ENCODE measurements at places on chromosomes 4 and X.
A peak's percentile ranks its signal among the peaks of the same experiment; 100 is the strongest.

DNA sequence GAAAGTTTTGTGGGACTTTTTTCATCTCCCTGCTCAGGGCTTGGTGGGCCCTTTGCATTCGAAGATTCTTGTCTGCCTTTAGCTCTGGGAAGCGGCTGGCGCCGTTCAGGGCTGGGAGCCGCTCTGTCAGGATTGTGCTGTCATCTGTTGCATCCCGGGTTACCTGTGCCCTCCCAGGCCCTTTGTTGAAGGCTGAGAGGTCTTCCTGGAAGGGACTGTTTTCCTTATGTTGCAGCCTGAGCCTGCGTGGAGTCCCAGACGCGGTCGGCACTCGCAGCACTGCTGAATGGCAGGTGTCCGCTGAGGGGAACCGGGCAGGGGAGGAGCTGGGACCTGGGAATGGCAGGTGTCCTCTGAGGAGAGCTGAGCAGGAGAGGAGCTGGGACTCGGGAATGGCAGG is 15.9 kb downstream of the RGS12 start:
- DNase-seq = no peak

- peak; percentile 83 for DNase-seq
Measured at GRCh38 chr4:16067515-16067914, 16.3 kb downstream of the PROM1 start.

GRCh38 chr4:183599690-183600089 is 59.3 kb downstream of the RWDD4 start:
- no peak for DNase-seq

DNA sequence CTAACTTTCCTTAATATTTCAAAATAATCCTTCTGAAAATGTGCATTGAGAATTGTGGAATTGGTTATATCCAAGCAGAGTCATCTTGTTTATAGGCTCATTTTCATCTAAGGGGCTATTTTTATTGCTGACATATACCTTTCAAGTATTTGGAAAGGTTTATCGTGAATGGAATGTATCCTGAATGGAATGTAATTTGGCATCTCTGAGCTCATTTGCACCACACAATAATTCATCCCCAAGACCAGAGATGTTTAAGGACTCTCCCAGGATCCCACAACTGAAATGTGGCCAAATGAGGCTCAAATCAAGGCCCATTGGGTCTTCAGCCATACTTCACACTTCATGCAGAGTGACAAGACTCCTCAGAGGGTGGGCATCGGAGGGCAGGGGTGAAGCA is 7.5 kb upstream of the SETD7 start:
- DNase-seq = no peak

- no peak for DNase-seq
Measured at GRCh38 chr4:159142241-159142640, 39.4 kb downstream of the RAPGEF2 start.

- DNase-seq = no peak
Measured at GRCh38 chr4:73446336-73446938, 10.4 kb downstream of the AFP start.

DNA sequence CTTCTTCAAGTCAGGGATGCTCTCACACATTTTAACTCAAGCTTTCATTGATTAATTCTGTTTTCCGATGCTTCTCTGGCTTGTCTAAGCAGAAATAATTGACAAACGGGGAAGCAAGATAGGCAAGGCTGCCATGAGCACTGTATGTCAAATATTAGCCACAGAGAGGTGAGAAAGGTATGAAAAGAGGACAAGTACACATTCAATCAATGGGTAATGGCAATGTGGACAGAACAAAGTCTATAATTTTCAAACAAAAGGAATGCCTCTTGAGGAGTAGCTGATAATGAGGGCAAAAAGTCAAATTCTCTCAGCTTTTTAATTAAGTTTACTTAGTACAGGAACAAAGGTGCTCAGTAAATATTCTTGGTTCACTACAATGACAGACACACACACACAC is 19.6 kb downstream of the COX7B2 start:
- DNase-seq = no peak

DNA sequence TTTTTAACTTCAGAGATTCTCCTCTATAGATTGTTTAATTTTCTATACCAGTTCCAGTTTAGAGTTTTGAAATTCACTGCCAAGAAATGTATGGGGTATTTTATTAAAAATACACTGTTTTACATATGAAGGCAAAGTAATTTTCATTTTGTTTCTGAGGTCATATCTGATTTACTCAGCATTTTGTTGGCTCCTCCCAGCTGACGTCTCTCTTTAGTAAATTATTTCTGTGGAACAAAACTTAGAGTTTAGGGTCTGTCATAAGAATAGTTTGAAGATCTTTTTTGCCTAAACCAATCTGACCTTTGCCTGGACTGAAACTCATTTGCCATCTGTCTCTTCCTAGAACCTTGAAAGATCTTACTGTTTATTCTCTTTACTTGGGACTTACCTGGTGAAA is 16.9 kb downstream of the FNIP2 start:
- DNase-seq = no peak

DNA sequence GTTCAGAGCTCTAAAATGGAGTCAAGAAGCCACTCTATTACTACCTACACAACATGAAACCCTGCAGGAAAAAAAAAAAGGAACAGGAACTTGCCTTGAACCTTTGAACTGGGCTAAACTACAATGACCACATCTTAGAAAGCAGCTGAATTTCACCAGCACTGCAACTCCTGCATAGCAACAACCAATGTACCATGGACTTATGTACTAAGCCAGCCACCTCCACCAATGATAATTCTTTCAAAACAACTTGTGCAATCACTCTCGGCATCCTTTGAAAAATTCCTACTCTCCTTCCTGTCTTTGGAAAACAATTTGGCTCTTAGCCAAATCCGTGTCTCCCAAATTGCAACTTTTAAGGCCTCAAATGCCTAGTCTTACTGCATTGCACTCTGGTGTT is 26.8 kb upstream of the FMR1 start:
- DNase-seq = no peak

- no peak for DNase-seq
Measured at GRCh38 chr4:145484225-145484846, 2.7 kb downstream of the SMAD1 start.

GRCh38 chr4:108717386-108717785 is 45.5 kb downstream of the ETNPPL start:
- no peak for DNase-seq

DNA sequence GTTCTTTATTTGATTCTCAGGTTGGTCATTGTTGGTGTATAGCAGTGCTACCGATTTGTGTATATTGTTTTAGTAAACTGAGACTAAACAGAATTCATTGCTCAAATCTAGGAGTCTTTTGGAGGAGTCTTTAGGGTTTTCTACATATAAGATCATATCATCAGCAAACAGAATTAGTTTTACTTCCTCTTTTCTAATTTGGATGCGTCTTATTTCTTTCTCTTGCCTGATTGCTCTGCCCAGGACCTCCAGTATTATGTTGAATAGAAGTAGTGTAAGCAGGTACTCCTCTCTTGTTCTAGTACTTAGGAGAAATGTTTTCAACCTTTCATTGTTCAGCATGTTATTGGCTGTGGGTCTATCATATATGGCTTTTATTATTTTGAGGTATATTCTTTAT is 92.6 kb downstream of the IQCM start:
- DNase-seq = no peak

GRCh38 chr4:77015390-77015789 is 60.4 kb downstream of the CCNI start:
- DNase-seq = no peak

DNA sequence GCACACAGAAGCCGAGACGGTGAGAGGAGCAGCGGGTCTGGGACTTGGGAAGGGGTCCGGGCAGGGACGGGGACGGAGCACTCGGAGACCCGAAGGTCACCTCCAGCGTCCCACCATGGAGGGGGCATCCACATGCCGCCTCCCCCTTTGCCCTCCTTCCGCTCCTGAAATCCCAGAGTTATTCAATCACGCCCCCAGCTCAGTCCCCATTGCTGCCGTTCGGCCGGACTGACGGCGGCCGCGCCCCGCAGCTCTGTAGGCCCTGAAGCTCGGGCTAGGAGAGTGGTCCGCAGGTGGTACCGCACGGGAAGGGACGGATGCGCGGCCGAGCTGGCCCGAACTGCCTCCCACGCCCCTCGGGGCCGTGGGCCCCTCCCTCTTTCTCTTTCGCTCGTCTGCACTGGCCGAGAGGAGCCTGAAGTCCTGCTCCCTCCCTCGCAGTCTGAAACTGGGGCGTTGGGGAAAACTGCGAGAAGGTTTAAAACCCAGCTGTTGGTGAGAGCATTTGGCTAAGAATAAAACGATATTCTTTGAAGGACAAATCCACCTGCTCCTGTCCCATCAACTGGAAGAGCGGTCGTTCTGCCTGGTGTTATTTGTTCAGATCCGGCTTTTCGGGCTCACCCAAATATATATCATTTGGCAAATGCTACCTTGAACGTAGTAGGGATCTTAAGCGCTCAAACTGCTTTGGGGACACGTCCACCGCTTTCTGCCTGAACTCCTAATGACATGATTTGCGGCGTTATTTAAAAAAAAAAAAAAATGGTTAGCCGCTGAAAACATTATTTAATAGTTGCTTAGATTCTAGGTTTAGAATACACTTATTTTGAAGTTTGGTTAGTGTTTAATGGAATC is 719 bp downstream of the USO1 start:
- peak; percentile 10 for DNase-seq

DNA sequence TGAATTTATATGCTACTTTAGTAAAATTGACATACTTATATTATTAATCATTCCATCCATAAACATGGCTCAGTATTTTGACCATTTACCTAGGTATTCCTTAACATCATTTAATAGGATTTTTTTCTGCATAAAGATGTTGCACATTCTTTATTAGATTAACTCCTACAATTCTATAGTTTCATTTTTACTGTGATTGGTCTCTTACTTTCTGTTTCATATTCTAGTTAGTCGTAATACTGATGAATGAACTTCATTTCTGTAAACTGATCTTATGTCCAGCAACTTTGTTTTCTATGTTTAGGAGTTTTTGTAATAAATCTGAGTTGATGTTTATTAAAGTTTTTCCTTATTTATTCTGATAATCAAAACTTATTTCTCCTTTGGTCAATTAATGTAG is 278.2 kb upstream of the CXXC4 start:
- no peak for DNase-seq

DNA sequence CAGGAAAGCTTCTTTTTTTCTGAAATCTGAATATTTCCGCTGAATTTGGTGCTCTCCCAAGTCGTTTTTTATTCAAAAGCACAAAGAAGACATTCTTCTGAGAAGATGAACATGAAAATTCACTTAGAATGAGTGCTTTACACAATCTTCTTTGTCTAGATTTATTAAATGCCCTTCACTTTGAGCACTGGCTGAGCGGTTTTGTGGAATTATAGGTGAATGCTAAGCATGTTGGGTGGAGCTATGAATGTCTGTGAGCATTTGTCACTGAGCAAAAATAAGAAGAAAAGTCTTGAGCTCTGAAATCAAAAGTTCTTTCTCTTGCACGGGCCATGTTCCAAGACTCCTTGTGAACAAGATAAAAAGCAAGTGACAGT is 13.1 kb downstream of the GASK1B start:
- no peak for DNase-seq

DNA sequence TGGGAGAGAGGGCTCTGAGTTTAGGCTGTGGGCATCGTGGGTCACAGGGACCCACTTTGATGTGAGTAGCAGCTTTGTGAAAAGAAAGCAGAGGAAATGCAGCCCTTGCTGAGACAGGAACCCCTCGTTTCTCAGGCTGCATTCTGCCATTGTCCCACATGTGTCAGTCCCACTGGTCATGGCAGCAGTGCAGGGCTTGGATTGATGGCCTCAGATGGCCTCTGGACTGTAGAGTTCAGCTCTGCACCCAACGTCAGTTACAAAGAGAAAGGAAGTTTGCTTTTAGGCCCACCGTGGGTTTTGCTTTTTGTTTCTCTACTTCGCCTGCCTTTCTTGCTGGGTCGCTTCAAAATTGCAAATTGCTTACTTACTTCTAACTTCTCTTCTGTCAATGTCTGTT is 248.3 kb upstream of the KLF3 start:
- no peak for DNase-seq

- no peak for DNase-seq
Measured at GRCh38 chr4:168646001-168646768, 149.3 kb downstream of the PALLD start.

DNA sequence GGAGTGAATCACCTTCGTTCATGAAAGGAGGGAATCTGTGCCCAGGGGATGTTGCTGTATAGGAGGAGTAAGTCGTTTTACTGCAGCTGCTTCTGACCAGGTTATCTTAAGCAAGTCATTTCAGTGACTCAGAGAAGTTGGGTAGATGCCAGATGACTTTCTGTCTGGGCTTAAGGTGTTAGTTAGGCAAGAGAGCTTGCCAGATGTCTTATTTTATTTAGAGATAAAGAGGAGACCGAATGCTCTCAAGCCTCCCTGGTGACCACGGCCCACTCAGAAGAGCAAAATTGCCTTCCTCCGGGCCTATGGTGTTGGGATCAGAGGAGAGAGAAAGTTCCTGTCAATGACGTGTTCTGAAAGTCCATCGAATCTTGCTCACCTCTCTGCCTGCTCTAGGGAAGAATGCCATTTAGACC is 16.3 kb upstream of the ZNF827 start:
- no peak for DNase-seq

DNA sequence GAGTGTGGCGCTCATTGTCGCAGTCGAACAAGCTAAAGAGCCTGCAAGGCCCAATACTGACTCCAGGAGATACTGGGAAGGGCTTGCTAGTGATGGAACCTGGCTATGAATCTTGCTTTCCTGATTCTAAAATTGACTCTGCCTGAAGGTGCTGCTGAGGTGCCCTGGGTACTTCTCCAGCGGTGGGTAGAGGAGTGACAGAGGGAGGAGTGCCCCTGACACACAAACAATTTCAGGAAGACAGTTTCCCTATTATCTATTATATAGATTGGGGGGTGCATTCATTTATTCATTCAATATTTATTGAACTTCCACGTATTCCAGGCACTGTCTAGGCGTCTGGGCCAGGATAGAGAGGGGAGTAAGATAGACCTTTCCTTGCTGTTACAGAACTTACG is 339.2 kb upstream of the GATB start:
- no peak for DNase-seq

DNA sequence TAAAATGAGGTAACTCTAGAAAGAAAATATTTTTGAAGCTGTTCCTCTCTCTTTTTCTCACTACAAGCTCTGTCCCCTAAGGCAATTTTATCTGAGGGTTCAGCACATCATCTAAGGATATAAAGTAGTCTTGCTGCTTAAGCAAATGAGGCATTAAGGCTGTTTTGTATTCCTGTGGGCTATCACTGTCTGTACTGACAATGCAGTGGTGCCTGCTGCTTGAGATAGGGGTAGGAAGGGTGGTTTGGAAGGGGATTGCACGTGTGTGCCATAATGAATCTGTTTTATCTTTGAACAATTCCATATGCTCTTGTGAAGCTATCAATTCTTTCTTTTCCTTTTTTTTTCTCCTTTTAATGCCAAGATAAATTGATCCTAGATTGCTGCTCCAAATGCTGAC is 128.0 kb upstream of the ATOH1 start:
- DNase-seq = no peak

DNA sequence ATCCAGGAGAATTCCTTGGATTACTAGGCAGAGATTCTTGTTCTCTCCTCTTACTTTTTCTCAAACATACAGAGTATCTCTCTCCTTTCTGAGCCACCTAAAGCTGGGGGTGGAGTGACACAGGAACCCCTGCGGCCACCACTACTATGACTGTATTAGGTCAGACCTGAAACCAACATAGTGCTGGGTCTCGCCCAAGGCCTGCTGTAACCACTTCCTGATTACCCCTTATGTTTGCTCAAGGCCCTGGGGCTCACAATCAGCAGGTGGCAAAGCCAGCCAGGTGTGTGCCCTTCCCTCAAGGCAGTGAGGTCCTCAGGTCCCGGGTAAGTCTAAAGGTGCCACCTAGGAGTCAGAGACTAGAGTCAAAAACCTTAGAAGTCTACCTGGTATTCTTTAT is 166.4 kb downstream of the PARM1 start:
- no peak for DNase-seq

GRCh38 chr4:39353478-39354253 is 12.5 kb downstream of the RFC1 start:
- no peak for DNase-seq
